Effector memory CD8-positive, alpha-beta T cell (primary cell): ENCODE measurements at places on chromosomes 2 and 18.

GRCh38 chr2:3611589-3611988, 16.7 kb downstream of the COLEC11 start:
- no peak for DNase-seq

GRCh38 chr18:25639596-25639995, 287.6 kb upstream of the ZNF521 start:
- no peak for DNase-seq

DNA sequence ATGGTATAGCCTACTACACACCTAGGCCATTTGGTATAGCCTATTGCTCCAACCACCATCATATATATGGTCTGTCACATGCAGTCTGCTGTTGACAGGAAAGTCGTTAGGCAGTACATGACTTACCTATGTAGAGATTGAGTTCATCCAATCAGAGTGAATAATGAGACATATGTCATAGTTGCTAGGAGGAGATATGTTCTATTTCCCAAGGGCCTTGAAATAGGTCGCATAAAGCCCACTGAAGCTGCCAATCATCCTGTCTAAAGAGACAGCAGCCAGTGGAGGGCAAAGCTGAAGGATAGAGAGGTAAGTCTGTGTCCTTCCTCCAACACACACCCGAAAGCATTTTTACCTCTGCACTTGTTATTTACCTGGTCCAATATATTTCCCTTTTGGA, 263.4 kb downstream of the PTPRM start:
- no peak for DNase-seq

GRCh38 chr18:58267493-58267892, 223.5 kb downstream of the NEDD4L start:
- DNase-seq, result no peak

GRCh38 chr18:45817543-45817942, 7.9 kb upstream of the SIGLEC15 start:
- DNase-seq, result no peak

GRCh38 chr2:39549718-39550464, 112.8 kb upstream of the MAP4K3 start:
- no peak for DNase-seq

DNA sequence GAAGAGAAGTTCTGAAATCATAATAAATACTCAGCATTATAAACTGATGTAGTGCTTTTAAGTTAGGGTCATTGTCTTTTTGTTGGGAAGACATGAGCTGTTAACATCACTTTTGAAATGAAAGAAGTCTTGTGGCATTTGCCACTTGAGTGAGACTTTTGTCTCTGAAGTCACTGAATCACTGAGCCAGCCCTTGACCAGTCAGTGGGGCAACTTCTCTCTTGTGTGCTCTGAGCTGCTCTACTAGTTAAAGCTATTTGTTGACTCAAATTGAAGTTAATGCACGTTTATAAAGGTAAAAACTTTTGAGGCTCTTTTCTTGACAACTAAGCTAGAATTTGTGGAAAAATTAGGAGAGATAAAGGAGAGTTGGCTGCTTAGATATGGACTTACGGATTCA, 6.7 kb downstream of the WDR43 start:
- no peak for DNase-seq

GRCh38 chr2:111200333-111200881, 79.7 kb downstream of the BCL2L11 start:
- no peak for DNase-seq

DNA sequence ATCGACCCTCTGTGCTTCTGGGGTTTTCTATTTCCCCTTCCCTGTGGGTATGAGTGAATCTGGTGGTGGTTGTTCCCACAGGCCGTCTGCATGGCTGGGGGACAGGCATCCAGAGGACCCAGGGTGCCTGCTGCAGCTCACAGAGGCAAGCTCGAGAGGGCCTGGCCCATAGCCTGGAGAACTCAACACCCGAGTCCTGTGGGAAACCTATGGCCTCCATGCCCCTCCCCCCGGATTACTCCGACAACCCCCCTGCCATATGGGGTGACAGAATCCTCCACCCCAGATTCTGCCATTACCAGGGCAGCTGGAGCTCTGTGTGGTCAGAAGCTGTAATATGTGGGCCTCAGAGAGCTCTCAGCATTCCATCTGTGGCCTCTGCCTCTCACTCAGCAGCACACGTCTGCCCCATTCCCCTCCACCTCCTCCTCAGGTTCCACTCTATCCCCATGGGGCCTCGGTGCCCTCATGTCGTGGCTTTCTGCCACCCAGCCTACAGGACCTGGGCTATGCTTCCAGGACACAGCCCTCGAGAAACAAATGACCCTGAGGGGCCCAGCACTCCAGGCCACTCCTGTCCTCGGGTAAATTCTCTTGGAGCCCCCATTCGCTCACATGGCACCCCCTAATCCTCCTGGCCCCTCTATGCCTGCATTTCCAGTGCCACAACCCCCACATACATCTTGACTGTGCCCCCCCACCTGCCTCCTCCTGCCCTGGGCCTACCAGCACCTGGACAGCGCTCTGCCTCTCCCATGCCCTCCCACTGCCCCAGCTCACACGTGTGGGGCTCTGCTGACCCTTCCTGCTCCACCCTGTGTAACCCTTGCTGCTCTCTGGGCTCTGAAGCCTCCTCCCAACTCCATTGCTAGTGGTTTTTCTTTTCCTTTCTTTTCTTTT, 3.6 kb downstream of the MZT2A start:
- DNase-seq, result no peak

GRCh38 chr18:69628774-69629359, 228.2 kb downstream of the DOK6 start:
- no peak for DNase-seq

GRCh38 chr2:45892757-45893156, 241.3 kb downstream of the PRKCE start:
- no peak for DNase-seq

DNA sequence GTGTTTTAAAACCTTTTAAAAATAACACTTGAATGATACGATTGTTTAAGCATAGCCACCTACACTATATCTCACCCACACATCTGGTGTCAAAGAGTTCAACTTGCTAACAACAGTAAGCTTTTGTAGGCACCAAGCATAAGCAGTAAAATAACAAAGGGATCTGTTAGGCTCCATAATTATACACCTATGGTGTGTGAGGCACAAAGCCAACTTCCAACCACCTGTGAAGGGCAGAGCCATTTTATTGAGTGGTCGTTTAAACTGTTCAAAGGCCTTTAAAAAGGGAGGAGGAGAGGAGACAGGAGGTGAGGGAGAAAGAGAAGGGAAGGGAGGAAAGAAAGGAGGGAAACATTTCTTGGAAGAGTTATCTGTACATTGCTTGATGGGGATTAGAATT, 27.9 kb downstream of the NEMP2 start:
- DNase-seq, result no peak
